ENCODE measurements at places on chromosomes 11 and 22.

DNA sequence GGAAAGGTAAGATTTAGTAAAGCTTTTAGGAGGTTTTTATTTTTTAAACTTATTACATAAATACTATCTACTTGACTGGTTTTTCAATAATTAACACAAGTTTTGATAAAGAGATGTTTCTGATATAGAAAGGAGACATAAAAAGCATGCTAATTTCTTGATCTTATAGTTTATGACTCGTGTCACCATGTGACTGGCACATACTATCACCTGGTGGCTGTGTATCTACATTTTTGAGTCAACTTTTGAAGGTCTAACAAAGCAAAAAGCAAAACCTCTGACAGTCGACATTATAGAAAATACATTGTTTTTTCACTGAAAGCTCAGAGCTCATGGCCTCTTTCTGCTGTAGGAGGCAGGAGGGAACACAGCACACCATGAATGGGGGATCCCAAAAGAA, 810 bp downstream of the ACRV1 start:
- no peak for DNase-seq

DNA sequence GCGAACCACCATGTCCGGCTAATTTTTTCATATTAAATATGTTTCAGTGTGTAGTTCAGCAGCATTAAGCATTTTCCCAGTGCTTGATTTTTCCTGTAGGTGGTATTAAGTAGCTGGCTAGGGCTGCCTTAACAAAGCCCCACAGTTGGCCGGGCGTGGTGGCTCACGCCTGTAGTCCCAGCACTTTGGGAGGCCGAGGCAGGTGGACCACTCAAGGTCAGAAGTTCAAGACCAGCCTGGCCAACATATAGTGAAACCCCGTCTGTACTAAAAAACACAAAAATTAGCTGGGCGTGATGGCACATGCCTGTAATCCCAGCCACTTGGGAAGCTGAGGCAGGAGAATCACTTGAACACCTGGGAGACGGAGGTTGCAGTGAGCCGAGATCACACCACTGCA, 33.5 kb upstream of the TOLLIP start:
- peak; percentile 30 for DNase-seq

DNA sequence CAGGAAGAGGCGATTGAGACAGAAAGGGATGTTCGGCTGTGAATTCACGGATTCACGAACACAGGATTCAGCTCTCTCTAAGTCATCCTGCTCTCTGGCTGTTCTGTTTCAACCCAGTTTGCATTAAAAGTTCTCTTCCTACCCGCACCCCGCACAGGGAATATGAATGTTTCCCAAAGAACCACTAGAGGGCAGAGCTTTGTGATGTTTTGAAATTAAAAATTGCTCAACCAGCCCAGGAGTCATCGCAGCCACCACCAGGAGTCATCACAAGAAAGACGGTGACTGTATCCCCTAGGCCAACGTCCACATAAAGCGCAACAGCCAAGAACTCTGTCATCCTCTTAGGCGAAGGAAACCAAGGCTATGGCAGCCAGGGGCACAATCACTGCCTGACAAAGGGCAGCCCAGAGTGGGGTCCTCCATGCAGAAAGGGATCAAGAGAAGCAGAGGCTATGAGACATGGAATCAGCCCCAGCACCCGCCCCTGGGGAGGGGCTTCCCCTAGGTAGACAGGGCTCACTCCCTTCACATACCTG, 122.4 kb downstream of the WT1 start:
- peak; percentile 64 for DNase-seq

GRCh38 chr22:44127356-44127755, 53.4 kb upstream of the PARVG start:
- DNase-seq = no peak

GRCh38 chr11:113504586-113504985, 29.4 kb upstream of the DRD2 start:
- no peak for DNase-seq

GRCh38 chr11:12376259-12377081, 901 bp upstream of the PARVA start:
- DNase-seq = no peak

GRCh38 chr11:108199446-108200321, 22.8 kb downstream of the NPAT start:
- peak; percentile 86 for DNase-seq

GRCh38 chr11:18699848-18700261, 1.3 kb downstream of the TMEM86A start:
- DNase-seq = no peak

GRCh38 chr11:95157824-95158223, 68.2 kb downstream of the ENDOD1 start:
- no peak for DNase-seq

DNA sequence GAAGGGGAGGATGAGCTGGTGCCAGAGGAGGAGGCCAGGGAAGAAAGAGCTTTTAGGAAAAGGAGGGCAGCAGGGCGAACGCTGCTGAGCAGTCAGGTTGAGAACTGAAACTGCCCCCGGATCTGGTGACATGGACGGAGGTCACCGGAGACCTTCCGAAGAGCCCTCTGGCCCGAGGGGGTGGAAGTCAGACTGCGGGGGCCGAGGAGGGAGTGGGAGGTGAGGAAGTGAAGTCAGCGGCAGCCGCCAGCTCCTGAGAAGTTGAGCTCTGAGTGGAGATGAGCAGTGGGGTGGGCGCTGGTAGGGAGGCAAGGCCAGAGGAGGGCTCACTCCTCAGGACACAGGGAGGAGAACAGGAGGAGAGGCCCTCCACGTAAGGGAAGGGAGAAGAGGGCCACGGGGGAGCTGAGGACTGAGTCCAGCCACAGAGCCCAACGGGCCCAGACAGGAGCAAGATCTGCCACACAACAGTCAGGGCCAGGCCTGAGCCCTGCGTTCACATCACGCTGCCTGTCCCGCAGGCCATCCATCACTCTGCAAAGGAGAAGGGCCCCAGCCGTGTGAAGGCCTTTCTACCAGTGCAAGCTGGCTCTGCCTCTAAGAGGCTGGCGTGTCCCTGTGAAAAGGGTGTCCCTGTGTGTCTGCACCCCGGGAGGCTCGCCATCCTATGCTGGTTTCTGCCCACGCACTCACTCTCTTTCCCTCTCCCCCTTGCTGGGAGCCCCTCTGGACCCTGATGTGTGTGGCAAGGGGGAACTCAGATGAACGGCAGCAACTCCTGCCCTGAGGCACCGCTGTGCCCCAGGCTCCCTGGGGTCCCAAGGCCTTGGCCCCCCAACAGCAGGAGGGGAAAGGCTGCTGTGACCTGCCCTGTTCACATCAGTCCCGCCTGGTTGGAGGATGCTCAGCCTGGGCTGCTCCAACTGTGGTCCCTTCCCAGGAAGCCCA, 19.0 kb upstream of the LRRC32 start:
- no peak for DNase-seq

GRCh38 chr11:72235351-72236057, 8.5 kb downstream of the PHOX2A start:
- DNase-seq = peak; percentile 49

GRCh38 chr22:36470994-36471331, 10.5 kb downstream of the TXN2 start:
- no peak for DNase-seq

DNA sequence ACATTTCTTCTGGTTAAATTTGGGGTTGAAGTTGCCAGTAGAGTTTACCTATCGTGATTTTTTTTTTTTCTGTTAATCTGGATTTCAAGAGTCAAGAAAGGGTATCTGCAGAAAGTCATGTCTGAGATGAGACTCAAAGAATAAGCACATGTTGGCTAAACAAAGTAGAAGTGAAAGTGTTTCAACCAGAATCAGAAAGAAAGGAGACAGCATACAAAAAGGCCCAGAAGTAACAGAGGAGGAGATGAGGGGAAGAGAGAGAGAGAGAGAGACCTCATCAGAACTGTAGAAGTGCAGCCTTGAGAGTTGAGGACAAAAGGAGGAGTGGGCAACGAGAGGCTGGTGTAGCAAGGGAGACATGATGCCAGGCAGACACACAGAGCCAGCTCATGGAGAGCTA, 54.9 kb downstream of the SVIP start:
- DNase-seq = no peak

DNA sequence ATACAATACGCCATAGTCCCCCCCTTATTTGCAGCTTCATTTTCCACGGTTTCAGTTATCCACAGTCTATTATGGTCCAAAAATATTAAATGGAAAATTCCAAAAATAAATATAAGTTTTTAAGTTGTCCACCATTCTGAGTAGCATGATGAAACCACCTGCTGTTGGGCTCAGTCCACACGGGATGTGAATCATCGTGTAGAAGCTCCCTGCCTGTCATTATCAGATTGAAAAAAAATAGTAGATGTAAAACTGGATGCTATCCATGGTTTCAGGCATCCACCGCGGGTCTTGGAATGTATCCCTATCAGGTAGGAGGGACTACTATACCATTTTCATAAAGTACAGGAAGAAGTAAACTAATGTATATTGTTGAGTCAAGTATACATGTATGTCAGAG, 127.4 kb downstream of the TTC17 start:
- no peak for DNase-seq

GRCh38 chr11:102322560-102322959, 5.3 kb downstream of the BIRC3 start:
- DNase-seq = no peak

GRCh38 chr11:132314911-132315455, 944.6 kb downstream of the NTM start:
- no peak for DNase-seq

- DNase-seq = no peak
Measured at GRCh38 chr11:93715797-93716396, 25.4 kb downstream of the TAF1D start.

GRCh38 chr22:22200569-22201184, 43.9 kb upstream of the VPREB1 start:
- DNase-seq = no peak

DNA sequence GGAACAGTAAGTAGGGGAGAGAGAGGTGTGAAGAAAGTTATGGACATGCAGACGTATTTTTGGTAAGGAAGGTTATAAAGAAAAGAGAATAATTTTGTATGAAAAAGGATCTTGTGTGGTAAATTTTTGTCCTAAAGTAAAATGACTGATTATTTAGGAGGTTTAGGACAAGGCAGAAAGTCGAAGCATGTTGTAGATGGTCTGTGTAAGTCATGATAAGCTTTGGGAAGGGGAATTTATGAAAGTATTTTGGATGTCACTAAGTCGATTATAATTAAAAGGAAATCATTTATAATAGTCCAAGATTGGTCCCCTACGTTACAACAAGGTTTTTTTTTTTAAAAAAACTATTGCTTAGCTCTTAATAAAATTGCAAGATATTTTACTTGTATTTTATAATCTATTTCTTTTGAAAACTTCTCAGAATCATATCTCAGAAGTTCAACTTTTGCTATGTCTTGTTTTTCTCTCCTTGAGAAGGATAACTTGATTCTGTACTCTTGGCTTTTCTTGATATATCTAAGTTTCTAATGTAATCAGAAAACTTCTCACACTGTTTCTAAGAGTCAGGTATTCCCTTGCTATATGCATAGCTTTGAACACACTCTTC, 10.9 kb upstream of the CABP2 start:
- DNase-seq = no peak

DNA sequence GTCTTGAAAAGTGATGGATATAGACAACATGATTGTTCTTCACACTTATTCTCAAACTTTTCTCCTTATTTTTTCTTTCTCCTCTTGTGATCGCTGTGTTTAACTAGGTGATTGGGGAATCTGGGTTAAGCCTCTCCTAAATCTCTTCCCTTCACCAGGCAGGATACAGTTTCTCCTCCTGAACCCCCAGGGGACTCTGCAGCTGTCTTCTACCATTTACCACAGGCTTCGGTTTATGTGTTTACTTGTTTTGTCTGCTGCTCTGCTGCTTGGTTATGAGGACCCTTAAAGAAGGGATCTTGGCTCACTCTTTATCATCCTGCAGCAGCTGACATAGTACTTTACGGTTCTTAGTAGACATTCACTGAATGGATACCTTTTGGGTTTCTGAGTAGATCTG, 124.2 kb downstream of the NCAM1 start:
- DNase-seq = no peak

DNA sequence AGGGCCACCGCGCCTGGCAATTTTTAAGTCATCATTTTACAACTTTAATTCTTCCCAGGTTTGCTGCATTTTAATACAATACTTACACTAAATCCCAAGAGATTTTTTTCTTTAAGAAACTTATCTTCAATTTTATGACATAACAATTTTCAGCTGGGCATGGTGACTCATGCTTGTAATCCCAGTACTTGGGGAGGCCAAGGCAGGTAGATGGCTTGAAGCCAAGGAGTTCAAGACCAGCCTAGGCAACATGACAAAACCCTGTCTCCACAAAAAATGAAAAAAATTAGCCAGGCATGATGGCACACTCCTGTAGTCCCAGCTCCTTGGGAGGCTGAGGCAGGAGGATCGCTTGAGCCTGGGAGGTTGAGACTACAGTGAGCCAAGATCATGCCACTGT, 38.8 kb downstream of the CLDN25 start:
- DNase-seq = no peak

GRCh38 chr11:120465921-120466534, 45.5 kb upstream of the GRIK4 start:
- no peak for DNase-seq

DNA sequence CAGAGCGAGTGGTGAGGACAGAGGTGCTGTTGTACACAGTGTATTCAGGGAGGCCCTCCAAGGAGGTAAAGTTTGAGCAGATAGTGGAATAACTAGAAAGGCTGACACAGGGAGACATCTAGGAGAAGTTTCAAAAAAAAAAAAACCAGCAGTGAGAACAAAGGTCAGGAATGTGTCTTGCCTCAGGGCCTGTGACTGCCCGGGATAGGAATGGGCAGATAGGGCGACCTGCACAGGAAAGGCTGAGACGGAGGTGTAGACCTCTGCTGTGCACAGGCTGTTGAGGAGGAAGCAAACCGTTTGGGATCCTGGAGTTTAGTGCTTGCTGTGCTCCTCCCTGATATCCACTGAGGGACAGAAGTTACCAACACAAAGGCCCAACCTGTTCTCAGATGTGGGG, 406.5 kb upstream of the B3GAT1 start:
- DNase-seq = no peak

- DNase-seq = no peak
Measured at GRCh38 chr11:114664641-114665040, 13.7 kb upstream of the NXPE2 start.

GRCh38 chr11:45336136-45336535, 50.0 kb upstream of the SYT13 start:
- DNase-seq = no peak

- no peak for DNase-seq
Measured at GRCh38 chr11:86696451-86696850, 24.0 kb upstream of the ME3 start.

- DNase-seq = no peak
Measured at GRCh38 chr22:24424901-24425775, 2.3 kb upstream of the ADORA2A start.

- DNase-seq = peak; percentile 44
Measured at GRCh38 chr22:49693416-49693815, 134.3 kb downstream of the BRD1 start.
